ENCODE measurements at places on chromosomes 2 and 18.

DNA sequence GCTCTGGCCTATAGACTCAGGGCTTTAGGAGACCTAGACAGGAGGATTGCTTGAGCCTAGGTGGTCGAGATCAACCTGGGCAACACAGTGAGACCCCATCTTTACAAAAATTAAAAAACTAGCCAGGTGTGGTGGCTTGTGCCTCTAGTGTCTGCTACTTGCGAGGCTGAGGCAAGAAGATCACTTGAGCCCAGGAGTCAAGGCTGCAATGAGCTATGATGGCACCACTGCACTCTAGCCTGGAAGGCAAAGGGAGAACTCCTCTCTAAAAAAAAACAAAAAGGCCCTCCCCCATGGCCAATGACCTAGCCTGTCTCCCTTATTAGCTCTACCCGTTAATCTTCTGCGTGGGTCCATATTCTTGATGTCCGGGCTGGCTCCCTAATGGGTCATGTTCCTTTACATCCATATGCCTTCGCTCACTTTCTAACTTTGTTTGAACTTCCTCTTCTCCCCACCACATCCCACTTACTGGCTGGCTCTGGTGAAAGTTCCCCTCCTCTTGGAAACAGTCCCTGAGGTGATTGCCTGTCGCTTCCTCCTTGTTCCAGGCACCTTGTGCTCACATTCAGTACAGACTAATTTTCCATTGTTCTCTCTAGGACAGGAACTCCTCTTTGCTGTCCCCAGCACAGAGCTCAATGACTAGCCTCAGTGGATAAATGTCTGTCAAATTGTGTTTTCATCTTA, 103.0 kb downstream of the AFF3 start:
- DNase-seq = no peak

DNA sequence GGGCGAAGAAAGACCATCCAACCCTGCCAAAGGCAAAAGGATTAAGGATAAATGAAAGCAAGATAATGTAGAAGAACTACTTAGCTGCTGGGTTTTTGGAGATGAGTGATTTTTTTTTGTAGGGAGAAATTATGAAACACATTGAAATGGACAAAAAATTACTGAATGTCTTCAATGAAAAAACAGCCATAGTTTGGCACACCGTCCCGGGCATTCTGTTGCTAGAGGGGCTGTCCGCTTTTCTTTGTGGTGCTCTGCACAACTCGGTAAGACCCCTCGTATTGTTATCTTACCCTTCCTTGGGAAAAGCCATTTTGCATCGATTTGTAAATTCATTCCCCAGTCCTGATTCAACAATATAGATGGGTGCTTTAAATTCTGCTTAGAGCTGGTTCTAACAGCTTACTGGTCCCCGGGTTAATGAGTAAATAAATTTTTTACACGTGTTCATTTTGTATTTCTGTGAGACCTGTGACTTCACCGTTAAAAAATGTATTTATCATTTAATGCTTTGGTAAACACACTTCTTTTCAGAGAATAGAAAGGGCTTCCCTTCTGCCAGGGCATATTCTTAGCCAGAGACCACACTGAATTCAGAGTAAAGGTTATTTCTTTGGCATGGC, 912 bp upstream of the LAPTM4A start:
- DNase-seq = no peak

DNA sequence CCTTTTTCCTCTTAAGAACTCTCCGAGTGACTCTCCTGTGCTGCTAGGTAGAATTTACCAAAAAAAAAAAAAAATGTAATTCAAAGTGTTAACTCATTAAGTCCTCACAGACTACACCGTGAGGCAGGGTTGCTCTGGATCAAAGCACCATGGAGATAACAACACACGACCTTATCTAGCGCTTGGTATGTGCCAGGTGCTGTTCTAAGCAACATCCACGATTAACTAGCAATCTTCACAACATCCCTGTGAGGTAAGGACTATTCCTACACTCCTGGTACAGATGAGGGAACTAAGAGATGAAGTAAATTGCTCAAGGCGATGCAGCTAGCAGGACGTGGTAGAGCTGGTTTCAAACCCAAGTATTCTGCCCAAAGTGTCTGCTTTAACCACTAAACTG, 1.8 kb downstream of the MOGAT1 start:
- DNase-seq = no peak

- no peak for DNase-seq
Measured at GRCh38 chr2:46328291-46328690, 31.1 kb downstream of the EPAS1 start.

DNA sequence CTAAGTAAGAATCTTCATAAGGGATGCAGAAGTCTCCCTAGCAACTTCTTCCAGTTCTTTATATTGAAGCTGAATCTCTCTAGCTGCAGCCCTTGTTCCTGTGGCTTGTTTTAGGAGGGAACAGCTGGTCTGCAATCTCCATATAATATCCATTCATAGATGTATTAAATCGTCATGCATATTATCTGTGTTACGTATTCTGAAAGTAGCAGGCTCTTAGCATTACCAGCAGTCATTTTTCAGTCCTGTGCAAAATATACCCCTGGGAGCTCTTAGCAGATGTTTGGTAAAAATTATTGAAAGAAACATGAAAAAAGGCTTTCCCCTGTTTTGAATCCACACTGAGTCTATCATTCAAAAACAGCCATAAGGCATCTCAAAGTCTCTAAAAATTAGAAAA, 385.3 kb downstream of the IRS1 start:
- DNase-seq = no peak

DNA sequence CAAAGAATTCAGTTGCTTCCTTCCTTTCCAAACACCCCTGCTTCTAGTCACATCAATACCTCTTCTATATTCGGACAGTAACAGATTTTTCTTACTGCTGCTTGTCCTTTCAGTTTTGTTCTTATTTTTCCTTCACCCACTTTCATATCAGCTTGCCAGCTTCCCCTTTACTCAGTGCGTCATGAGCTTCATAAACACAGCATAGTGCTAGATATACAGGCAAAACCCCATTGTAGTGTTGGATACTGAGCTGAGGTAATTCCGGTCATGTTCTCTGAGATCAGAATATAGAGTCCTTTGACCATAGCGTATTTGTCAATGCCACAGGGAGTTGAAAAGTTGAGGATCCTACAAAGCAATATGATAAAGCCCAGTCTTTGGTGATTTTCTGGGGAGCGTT, 2.4 kb downstream of the FARP2 start:
- no peak for DNase-seq

DNA sequence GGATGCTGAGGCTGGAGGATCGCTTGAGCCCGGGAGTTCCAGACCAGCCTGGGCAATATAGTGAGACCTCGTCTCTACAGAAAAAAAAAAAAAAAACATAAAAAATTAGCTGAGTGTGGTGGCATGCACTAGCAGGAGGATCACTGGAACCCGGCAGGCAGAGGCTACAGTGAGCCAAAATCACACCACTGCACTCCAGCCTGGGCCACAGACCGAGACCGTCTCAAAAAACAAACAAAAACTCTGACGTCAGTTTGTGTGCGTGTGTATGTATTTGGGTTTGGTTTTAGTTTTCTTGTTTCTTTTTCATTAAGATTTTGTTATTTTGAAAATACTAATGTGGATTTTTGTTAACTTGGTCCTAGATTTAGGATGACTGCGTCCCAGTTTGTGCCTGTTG, 19.0 kb downstream of the CEP68 start:
- DNase-seq = no peak

DNA sequence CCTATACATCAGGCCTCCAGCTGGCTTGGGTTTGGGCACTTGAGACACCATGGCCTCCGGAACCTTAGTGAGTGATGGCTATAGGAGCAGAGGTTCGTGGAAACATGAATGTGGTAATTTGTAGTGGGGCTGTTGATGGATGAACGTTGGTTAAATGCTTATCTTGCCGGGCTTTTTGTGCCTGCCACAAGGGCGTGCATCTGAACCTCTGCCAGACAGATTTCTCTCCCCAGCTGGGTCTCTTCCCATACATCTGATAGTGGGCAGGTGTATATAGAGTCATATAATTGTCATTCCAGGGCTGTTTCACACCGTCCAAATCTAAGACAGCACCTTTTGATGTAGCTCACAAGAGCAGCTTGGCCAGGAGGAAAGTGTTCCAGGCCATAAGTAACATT, 14.7 kb downstream of the LAMA3 start:
- DNase-seq = no peak
